ENCODE measurements at places on chromosomes 6 and 20.

- DNase-seq: no peak
Measured at GRCh38 chr6:49526598-49526997, 23.9 kb upstream of the C6orf141 start.

GRCh38 chr6:96466147-96466863, 55.3 kb upstream of the UFL1 start:
- DNase-seq: no peak

- DNase-seq: no peak
Measured at GRCh38 chr20:5133998-5134397, 7.2 kb downstream of the CDS2 start.

GRCh38 chr20:34636648-34637047, 40.2 kb downstream of the PIGU start:
- DNase-seq: no peak

- DNase-seq: no peak
Measured at GRCh38 chr6:16882230-16882629, 121.0 kb upstream of the ATXN1 start.

- no peak for DNase-seq
Measured at GRCh38 chr6:24899136-24899996, 36.4 kb downstream of the RIPOR2 start.

GRCh38 chr20:3696200-3696599, 14.4 kb upstream of the ADAM33 start:
- DNase-seq: no peak

DNA sequence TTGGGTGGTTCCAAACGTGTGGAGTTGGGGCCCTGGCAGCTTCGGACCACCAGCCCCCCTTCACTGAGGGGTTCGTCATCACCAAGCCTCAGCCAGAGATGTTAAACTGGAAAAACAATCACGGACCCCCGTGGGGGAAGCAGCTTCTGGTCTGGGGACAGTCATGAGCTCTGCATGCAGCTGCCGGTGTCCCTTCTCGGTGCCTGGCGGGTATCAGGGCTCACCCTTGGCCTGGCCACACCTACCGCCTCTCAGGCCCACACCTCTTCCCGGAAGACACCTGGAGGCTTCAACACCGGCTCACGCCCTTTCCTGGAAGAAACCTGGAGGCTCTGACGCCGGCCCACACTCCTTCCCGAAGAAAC, 77.8 kb upstream of the BHLHE23 start:
- no peak for DNase-seq

GRCh38 chr6:3970097-3970496, 108.8 kb downstream of the FAM217A start:
- no peak for DNase-seq

GRCh38 chr6:160775792-160776580, 73.9 kb downstream of the PLG start:
- DNase-seq: no peak

- DNase-seq: peak; percentile 49
Measured at GRCh38 chr20:34874094-34874654, 1.5 kb upstream of the GGT7 start.

DNA sequence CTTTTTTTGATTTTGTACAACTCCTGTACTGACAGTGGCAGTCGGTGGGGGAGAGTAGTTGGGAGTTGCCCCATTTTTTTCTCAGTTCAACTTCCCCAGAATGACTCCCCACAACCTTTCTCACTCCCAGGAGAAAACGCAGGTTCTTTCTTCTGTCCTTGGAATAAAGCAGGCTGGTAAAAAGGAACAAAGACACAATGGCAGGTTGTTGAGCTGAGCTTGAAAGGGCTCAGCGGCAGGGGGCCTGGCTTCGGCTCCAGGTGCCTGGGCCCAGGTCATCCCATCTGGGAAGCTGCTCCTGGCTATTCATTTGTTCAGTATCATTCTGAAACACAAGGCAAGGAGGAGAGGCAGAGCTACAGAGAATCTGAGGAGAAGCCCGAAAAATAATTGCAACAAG, 46.2 kb downstream of the PROKR2 start:
- no peak for DNase-seq

DNA sequence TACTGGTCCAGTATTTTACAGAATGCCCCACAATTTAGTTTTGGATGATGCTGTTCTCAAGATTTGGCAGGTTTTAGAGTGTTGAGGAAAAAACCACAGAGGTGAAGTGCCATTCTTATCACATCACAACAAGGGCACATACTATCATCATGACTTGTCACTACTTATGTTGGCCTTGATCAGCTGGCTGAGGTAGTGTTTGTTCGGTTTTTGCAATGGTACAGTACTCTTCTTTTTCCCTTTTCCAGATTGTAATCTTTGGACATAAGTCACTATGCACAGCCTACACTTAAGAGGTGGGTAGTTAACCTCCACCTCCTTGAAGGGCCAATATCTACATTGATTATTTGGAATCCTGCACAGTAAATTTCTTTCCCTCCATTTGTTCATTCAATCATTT, 8.8 kb downstream of the TENT5A start:
- DNase-seq: no peak

DNA sequence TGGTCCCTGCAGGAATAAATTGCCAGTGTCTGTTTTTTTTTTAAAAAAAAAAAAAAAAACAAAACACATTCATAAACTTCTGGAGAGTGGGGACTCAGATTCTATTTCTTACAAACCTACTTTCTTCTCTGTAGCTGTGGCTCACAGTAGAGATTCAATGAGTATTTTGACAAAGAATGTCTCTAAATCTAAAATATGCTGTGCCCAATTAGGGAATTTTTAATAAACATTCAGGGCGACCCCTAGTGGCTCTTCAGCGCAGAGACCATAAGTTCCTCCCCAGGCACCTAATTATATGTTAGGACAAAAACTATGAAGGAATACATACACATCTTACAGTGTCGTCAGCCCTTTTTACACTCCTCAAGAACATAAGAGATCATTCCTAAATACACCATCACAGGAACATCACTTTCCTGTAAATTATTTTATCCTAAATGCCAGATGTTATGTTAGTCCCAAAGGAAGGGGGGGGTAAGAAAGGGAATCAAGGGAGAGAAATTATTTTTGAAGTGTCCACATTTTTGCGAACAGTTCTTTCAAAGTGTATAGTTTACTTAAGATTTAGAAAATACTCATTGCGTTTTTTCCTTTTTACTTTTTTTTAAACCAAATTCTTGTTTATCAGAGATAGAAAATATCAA, 21.8 kb upstream of the NAA20 start:
- DNase-seq: no peak

Data from renal cortex interstitium (tissue), 15 donors.